ENCODE measurements at places on chromosomes 12 and 14.

- no peak for DNase-seq
Observed at GRCh38 chr12:31589904-31590641, 863 bp downstream of the DENND5B start.

GRCh38 chr12:98909746-98910145 is 264.7 kb downstream of the APAF1 start:
- DNase-seq = no peak

- no peak for DNase-seq
Observed at GRCh38 chr12:10388624-10389413, 1.0 kb downstream of the KLRK1 start.

DNA sequence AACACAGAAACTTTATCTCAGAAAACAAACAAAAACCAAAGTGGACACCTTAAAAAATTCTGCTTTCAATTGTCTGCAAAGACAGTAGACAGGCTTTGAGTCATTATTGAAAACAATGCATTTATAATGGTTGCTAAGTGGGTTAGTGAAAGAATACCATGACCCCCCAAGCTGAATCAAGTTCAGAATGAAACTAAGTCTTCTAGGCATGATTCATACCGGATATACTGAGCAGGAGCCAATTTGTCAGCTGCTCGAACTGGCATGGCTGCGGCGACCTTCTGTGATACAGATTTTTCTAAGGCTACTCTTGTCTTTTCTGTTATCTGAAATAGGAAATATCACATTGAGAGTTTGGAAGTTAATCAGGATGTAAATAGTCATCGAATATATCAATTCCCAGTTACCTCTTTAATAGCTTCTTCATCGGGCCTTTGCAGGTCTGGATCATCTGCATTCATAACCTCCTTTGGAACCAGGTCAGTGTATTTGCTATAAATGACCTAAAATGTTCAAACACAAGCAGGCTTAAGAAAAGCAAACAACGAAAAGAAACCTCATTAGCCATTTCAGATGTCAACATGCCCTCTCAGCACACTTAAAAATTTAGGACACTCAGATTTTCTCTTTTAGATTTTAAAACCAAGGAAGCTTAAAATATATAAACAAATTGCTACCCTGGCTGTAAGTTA is 22.3 kb downstream of the SNW1 start:
- no peak for DNase-seq

- DNase-seq = no peak
Observed at GRCh38 chr12:100141666-100141997, 1.0 kb downstream of the BLTP3B start.

DNA sequence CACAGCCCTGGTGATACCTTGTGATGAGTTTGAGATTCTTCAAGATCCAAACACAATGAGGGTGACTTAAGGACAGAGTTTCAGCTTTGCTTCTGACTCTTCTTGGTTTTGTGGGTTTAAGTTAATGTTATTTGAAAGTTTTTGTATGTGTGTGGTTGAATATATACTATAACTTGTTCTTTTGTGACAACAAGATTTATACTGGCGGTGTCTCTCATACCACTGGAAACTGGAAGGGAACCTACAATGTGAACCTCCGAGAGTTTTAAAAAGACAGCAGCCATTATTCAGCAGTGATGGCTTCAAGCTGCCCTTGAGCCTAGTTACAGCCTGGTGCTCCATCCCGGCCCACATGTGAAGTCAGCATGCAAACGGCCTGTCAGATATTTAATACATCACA is 87.9 kb upstream of the IGF1 start:
- DNase-seq = no peak

GRCh38 chr14:54450535-54450934 is 9.4 kb upstream of the CNIH1 start:
- DNase-seq = no peak
